PC-3 (cell line): ENCODE measurements at places on chromosomes 7 and 10. TPM values are rescaled to one million over a fixed set of nuclear protein-coding genes. Genes with fewer than 3 reads are reported as not detected.

- H3K36me3 ChIP-seq: no peaks in the 10 kb centered on the region
- no peak overlapping the region for H3K4me3 ChIP-seq
- H3K4me1 ChIP-seq: peaks cover 18% of the 10 kb centered on the region
- no peaks in the 10 kb centered on the region for H3K27me3 ChIP-seq
Observed at GRCh38 chr7:150942001-150942590, 36.0 kb downstream of the KCNH2 start.

GRCh38 chr10:29968585-29968984 is 90.8 kb downstream of the JCAD start:
- no peaks in the 10 kb centered on the region for H3K27me3 ChIP-seq
- H3K4me3 ChIP-seq: no peak overlapping the region
- H3K4me1 ChIP-seq: no peaks in the 10 kb centered on the region

DNA sequence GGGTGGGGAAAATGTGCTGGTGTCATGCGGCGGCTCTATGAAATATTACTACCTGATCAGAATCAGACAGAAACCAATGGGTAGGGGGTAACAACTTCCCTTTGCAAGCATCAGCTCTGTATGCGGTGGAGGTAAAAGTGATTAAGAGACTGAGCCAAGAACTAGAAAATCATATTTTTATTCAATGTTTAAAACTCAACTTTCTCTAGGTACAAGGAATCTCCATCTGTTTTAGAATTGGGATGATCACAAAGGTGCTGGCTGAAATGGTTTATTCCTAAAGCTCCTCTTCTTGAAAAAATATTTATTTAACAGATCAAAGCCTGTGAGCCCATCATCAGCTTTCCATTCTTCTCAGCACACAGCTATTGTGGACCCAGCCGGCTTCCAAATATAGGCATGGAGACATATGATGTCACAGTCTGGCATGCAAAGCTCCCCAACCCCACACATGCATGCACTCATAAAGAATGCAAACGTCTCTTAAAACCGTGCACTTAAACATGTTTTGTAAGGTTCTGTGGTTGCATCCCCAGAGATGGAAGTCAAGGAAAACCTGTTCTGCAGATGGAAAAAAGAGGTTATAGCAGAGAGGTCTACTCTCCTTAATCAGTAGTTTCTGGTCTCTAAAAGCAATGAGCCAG is 126.0 kb downstream of the SKIDA1 start:
- H3K4me1 ChIP-seq: peaks cover 32% of the 10 kb centered on the region
- H3K36me3 ChIP-seq: no peaks in the 10 kb centered on the region
- H3K27ac ChIP-seq: peak overlapping the region; percentile 87
- DNase-seq: peak; percentile 85
- H3K4me3 ChIP-seq: no peak overlapping the region

ATRNL1 gene
- total RNA-seq: not detected in 2 replicates
